ENCODE measurements at places on chromosomes 1 and 21. TPM values are rescaled to one million over a fixed set of nuclear protein-coding genes. Genes with fewer than 3 reads are reported as not detected.

The TCHH gene
- not detected for total RNA-seq

The CTSK gene
- 27.4 TPM for total RNA-seq

The SLAMF7 gene
- 2.7 TPM for total RNA-seq

The IL12RB2 gene
- total RNA-seq: not detected

The TMEM69 gene
- 20.7 TPM for total RNA-seq

Data from epithelial cell of alveolus of lung (primary cell).